ENCODE measurements at places on chromosomes 7 and 10.

DNA sequence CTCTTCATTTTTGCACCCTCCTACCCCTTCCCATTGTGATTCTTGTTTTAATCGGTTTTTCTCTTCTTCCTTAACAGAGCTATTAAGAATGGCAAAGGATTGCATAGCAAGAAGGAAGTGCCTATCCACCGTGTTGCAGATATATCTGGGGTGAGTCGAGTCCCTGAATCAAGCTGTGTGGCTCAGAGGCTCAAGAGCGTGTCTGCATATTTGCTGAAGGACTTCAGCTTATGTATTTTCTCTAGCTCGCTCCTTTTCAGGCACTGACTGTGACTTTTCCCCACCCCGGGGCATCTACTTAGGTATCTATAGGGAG is 126.6 kb downstream of the LRRC4 start:
- DNase-seq, result no peak

GRCh38 chr10:29860166-29860565 is 199.2 kb downstream of the JCAD start:
- DNase-seq, result no peak

DNA sequence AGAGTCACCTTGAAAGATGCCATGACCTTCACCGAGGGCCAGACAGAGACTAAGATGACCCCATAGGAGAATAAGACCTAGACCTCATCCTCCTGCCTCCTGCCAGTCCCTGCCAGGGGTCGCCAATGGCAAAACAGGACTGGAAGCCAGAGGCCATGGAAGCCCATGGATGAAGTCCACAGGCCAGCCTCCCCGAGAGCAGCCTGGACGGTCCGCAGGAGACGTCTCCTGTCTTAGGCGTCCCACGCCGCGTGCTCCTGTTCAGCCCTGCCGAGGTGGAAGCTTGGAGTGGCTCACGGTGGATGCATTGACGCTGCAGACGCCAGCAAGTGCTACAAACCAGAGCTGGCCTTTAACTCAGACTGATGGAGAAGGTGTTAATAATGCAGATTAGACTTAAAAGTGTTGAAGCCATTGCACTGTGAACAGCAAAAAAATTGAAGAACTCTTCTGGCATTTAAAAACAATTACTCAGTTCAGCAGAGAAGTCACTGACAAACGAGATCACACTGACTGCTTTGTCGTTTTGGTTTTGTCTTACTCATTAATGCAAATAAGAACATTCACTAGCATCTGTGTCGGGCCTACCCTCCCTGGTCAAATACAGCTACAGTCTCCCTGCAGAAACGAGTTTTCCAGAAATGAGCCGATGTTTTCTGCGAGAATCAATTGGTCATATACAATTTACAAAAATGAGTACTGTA is 38.1 kb upstream of the FAM20C start:
- DNase-seq, result no peak

GRCh38 chr7:139687980-139688632 is 89.7 kb downstream of the HIPK2 start:
- DNase-seq, result no peak

- DNase-seq, result peak; percentile 58
Observed at GRCh38 chr7:44587843-44588711, 6.0 kb upstream of the TMED4 start.

DNA sequence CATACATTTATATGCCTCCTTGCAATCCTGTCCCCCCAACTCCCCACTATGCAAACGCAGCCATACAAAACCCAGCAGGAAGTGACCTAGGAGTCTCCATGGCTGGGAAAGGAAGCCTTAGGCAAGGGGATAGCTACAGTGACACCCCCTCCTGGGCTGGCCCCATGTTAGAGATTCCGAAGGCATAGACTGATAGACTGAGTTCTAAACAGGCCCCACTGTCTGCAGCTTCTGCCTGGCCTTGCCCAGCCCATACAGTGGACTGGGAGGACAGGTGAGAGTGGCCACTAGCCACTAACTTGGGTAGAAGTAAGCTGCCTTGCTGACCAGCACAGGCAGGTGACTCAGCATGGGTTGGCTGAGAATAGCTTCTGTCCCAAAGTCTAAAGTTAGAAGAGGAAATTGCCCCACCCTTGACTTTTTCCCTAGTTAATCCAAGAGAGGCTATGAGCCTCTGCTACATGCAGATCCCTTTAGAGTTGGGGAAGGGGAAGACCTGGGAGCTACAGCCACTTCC is 106.3 kb downstream of the C10orf105 start:
- DNase-seq, result no peak

DNA sequence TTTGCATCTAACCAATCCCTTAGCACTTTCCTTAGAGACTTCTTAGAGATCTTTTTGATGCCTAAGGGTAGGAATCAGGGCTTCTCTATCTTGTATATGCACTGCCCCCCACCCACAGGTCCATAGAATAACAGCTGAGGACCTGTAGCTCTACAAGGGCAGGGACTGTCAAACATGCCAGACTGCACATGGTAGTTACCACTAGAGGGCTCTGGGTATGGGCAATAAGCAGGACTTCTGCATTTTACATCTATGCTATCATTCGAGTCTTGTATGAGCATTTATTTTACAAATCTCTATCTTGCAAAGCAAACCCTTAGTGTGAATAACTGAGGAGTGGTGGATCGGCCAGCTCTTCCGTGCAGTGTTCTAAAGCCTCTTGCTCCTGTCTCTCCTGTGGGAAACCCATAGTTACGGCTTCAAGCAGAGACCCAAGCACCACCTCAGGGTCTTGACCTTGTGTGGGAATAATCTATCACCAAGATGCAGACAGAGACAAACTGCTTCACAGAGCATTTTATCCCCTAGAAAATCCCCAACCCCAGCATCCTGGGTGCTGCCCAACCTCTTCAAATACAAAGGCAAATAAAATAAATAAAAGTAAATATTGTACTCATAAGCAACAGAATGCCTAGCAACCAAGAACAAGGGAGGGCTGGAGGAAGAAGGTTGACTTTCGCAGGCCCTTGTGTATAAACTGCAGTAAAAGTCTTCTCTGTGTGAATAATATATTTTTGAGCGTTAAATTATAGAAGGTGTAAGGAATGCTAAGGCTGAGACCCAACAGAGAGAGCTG is 219.3 kb downstream of the WDR11 start:
- DNase-seq, result no peak

DNA sequence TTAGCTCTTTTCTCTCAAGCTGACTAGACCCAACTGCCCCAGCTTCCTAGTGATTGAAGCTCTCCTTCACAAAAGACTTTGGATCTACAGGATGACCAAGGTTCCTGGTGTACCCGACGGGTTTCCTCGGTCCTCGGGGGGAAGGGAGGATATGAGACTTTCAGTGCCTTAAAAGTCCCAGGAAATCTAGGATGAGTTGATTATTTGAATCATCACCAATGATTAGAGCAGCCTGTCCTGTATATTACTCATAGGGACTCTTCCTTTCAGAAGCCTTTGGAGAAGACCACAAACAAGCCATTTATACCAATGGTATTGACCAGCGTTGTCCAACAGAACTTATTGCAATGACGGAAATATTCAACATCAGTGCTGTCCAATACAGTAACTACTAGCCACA is 6.1 kb upstream of the ACTA2 start:
- DNase-seq, result no peak

DNA sequence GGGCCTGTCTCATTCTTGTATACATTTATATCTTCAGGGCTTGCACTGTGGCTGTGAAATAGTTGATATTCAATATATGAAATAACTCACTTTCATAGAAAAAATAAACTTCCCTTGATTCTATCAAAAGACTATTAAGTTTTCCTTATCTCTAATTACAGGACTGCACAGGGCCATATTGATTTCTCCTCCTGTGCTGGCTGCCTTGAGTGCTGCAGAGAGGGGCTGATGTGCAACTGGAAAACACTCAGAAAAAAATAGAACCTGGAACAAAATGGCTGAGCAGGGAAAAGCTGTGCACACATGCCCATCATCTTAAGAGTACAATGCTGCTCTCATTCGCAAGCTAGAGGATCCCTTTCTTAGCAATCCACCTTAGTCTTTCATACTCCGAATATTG is 5.9 kb upstream of the HDAC9 start:
- no peak for DNase-seq

DNA sequence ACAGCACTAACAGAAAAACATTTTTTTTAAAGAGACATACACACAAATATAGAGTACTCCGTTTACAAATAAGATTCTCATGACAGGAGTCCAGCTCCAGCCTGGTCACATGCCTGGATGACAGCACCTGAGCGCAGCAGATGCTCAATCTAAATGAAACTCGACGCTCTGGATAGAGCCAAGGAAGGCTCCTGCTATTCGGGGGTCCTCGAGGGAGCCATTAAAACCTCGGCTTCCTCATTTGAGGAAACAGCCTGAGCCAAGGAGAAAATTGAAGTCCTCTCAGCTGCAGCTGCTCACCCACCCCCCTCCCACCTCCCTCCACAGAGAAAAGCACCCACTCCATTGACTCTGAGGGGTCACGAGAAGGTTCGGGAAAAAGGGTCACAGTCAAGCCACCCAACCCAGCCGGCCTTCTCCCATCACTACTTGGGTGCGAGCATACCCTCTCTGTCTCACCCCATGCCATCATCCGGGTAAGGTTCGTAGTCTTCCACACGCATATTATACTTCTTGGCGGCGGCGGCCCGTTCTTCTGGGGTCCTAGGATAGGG is 673 bp downstream of the NDUFB8 start:
- DNase-seq, result no peak

DNA sequence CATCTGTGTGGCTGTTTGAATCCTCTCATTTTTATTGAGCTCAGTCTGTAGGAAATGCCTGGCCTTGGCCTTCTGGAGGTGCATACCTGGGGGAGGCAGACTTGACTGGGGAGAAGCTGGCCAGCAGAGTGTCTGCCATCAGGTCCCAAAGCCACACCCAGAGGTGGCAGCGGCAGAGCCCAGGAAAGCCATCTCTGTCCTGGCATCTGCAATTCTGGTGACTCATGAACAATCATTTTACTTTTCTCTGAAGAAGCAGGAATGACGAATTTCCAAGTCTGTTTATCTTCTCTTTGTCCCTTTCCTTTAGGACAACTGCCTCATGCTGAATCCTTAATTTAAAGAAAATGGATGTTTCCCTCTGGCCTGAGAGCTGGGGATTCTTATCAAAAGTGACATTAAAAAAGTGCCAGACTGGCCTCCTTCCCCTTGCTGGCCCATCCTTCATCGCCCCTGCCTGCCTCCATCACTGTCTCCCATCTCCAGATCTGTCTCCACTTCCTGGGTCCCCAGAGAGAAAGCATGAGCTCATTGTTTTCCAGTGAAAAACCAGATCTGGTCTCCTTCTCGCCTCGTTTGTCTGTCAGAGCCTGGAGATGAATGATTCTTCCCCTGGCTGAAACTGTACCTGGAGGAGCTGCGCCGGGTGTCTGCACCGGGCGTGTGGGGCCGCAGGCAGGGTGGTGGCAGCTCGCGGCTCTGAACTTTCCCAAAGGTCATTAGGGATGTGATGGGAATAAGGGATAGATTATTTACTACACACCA is 124.5 kb downstream of the TMEM178B start:
- DNase-seq, result no peak

DNA sequence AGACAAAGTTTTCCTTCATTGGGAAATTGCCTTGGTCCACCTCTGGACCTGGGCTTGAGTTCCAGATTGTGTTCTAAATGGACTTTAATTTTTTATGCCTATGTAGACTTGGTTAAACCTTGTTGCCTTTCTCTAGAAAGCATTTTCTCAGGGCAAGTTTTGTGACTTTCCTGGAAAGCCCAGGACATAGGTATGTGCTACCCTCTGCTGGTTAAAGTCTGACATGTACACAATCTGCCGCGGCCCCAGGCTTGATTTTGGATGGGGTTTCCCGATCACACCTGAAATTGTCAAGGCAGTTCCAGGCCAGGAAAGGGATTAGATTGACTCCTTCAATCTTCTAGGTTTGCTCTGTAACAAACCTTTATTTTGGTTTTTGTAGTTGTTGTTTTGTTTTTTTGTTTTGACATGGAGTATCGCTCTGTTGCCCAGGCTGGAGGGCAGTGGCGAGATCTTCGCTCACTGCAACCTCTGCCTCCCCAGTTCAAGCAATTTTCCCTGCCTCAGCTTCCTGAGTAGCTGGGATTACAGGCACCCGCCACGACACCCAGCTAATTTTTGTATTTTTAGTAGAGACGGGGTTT is 14.1 kb upstream of the AKR1B10 start:
- DNase-seq, result peak; percentile 22

DNA sequence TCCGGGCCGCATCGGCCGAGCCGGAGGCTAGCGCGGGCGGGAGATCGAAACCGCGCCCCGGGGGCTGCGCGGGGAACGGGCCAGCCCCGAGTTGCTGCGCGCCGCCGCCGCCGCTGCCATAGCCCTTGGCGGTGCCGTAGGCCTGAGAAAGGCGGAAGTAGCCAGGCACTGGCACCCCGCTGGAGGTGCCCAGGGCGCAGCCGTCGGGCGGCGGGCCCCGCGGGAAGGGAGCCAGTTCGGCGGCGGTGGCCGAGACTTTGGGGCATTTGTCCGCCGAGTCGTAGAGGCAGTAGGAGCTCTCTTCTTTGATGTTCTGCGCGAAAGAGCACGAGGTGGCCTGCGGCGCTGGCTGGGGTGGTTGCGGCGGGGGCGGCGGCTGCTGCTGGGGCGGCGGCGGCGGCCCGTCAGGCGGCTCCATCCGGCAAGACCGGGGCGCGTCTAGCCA is 587 bp downstream of the HOXA10 start:
- peak; percentile 29 for DNase-seq

DNA sequence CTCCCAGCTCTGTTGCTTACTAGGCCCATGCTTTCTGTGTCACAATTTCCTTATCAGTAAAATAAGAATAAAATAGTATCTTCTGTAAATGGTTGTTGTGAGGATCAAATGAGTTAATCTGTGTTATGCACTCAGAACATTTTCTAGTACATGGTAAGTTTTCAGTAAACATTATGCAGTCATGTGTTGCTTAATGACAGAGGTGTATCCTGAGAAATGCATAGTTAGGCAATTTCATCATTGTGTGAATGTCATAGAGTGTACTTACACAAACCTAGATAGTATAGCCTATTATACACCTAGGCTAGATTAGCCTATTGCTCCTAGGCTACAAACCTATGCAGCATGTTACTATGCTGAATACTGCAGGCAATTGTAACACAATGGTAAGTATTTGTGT is 4.4 kb downstream of the PTTG1IP2 start:
- DNase-seq, result no peak

- DNase-seq, result no peak
Observed at GRCh38 chr10:69334302-69335062, 56.2 kb downstream of the HK1 start.

- DNase-seq, result no peak
Observed at GRCh38 chr10:84269162-84269561, 24.3 kb downstream of the RGR start.

GRCh38 chr10:22570234-22570633 is 144.1 kb downstream of the PIP4K2A start:
- DNase-seq, result no peak
